ENCODE measurements at places on chromosomes 5 and 9. TPM values are rescaled to one million over a fixed set of nuclear protein-coding genes. Genes with fewer than 3 reads are reported as not detected.

PPP2R2B gene
- not detected for total RNA-seq

NDUFA8 gene
- 107 TPM for total RNA-seq

FBP1 gene
- total RNA-seq = 0.49 TPM

DBH gene
- not detected for total RNA-seq

CNOT8 gene
- 69.6 TPM for total RNA-seq

CLIC3 gene
- total RNA-seq = 6.2 TPM
